ENCODE measurements at places on chromosomes 6 and 20.
A peak's percentile ranks its signal among the peaks of the same experiment; 100 is the strongest.

DNA sequence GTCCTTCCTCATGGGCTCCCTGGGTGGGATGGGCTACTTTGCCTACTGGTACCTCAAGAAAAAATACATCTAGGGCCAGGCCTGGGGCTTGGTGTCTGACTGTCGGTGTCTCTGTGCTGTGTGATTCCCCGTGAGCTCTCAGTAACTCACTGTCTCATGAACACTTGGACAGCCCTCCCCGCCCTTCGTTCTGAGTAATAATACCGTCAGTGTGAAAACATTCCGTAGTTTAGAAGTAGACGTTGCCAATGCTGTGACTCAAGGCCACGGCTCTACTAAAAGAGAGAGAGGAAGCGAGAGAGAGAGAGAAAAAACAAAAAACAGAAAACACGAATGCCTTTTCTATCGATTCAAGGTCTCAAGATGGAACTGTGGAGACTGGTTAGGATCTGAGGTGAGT is 31.8 kb downstream of the FITM2 start:
- no peak for DNase-seq

DNA sequence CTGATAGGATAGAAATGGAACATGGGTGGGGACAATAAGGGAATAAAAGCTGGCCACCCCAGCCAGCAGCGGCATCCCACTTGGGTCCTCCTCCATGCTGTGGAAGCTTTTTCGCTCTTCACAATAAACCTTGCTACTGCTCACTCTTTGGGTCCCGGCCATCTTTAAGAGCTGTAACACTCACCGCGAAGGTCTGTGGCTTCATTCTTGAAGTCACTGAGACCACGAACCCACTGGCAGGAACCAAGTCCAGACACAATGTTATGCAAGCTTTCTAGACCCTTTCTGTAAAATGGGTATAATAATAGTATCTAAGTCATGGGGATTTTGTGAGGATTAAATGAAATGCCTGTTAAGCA is 48.9 kb upstream of the EZR start:
- DNase-seq = no peak

DNA sequence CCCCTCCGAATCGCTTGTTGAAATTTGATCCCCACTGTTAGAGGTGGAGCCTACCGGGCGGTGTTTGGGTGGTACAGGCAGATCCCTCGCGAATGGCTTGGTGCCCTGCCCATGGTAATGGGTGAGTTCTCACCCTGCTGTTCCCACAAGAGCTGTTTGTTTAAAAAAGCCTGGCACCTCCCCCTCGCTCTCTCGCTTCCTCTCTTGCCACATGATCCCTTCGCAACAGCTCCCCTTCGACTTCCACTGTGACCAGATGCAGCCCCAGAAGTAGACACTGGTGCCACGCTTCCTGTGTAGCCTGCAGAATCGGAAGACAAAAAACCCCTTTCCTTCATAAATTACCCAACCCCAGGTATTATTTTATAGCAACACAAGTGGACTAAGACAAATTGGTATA is 292.2 kb upstream of the QKI start:
- DNase-seq = no peak

GRCh38 chr20:22403022-22403631 is 181.2 kb downstream of the FOXA2 start:
- DNase-seq = no peak

DNA sequence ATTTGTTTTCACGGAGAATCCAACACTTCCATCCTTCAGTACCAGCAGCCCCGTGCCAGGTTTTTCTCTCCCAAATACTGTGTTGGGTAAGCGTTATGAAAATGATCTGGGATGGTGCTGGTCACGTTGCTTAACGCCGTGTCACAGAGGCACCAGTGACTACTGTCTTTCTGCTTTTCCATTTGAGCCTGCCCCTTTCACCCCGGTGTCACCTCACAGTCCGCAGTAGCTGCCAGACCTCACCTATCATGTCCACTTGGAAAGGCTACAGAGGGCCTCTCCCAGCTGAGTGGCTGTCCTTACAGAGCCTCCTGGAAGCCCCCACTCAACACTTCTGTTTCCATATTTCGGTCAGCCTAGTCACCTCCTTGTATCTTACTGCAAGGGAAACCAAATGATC is 176.5 kb upstream of the ARID1B start:
- no peak for DNase-seq

DNA sequence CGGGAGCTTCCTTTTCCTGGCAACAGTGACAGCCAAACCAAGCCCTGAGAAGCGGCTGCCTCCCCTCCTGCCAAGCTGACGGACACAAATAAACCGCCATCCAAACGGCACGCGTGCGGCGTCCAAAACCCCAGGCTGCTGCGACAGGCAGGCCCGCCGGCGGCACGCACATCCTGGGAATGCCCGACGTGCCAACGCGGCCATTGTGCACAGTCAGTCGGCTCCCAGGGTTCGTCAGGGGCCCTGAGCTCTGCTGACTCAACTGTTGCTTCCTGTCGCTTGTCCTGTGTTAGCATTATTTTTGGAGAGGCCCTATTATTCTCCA is 6.8 kb downstream of the JAG1 start:
- no peak for DNase-seq

DNA sequence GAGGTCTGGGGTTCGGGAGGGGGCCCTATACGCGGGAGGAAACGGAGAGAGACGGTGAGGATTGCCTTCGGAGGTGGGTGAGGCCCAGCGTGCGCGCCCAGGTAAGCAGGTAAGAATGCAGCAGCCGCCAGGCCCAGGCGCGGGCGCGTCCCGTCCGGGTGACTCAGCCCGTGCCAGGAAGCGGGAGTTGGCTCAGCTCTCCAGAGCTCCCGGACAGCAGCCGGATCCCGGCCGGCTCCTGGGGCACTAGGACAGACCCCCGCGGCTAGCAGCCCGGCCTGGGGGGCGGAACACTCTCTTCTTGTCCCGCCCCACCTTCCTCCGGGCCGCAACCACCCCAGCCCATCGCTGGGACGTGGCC is 1.5 kb upstream of the MDFI start:
- DNase-seq = no peak

GRCh38 chr6:82381278-82381677 is 17.7 kb downstream of the TPBG start:
- no peak for DNase-seq

DNA sequence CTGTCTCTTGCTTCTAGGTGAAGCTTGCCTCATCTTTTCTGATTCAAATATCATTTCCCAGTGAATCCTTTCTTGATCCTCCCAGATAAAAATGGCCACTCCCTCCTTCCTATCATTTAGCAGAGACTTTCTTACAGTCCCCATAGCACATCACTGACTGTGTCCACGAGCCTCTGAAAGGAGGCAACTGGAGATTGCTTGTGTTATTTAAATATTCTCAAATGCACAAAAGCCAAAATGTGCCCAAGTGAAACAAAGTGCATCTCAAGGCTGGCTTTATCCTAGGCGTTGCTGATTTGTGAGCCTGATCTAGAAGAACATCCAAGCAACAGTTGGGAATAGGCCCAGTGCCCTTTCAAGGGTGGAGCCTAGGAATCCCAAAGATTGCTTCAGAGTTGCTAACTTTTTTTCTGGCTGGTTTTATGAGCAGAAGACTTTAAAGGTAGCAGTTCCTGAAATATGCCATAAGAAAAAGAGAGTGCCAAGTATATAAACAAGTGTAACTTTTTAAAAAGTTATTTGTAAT is 393.6 kb downstream of the CD83 start:
- no peak for DNase-seq

GRCh38 chr6:47075168-47075567 is 33.0 kb upstream of the ADGRF1 start:
- DNase-seq = no peak

DNA sequence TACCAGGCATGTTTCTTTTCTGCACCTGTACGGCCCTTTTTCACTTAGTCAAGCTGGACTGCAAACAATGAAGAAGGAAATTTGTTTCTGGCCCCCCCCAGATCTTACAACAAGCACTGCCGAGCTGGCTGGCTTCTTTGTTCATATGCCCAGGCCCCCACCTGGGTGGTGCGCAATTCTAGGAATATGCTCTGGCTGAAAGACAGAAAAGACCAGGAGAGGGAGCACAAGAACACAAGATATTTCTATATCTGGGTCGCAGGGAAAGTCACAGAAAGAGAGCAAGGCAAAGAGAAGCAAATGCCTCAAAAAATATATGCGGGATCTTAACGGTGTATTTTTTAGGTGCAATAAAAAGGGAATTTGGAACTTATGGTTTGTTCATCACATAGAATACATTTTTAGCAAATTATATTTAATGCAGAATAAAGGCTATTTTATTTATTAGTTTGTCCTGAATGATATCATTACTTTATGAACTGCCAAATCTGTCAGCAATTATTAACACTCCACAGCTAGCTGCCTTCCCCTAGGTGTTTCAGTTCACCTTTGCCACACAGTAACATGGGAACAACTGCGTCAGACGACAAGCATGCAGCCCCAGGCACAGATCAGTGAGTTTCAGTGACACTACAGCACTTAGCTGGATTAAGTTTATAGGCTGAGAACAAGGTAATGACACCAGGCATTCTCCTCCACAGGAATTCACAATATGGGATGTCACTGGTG is 76.5 kb downstream of the GJA10 start:
- DNase-seq = peak; percentile 45

GRCh38 chr6:135179372-135179771 is 1.7 kb upstream of the MYB start:
- DNase-seq = no peak

GRCh38 chr20:61705386-61706258 is 360.1 kb downstream of the TAF4 start:
- no peak for DNase-seq

DNA sequence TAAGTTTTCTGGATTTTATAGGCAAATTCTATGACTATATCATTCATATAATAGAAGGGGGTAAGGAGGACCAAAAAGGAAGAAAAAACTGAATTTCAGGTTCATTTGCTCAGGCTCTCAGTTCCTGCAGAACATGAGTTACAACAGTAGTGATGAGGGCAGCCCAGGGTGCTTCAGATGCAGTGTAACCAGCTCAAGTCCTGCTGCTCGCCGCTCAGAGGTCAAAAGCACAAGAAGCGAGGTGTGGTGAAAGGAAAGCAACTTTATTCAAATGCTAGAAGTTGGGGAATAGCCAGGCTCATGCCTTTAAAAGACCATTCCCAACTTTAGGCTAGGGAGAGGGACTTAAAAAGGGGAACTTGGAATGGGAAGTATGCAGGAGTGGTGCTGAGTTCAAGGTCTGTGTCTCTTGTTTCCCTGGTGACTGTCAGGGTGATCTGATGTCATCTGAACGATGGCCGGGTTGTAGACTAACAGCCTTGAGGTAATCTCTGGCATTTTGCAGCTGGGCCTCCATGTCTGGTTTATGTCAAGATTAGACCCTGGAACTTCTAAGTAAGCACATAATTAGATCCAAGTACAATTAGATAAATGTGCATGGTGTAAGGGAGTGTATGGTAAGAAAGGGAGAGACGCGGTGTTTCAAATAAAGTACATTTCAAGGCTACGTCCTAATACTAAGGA is 14.5 kb upstream of the SEC63 start:
- no peak for DNase-seq

- no peak for DNase-seq
Observed at GRCh38 chr20:11231742-11232648, 558.2 kb upstream of the JAG1 start.

- no peak for DNase-seq
Observed at GRCh38 chr6:46764961-46765360, 18.2 kb downstream of the ANKRD66 start.

DNA sequence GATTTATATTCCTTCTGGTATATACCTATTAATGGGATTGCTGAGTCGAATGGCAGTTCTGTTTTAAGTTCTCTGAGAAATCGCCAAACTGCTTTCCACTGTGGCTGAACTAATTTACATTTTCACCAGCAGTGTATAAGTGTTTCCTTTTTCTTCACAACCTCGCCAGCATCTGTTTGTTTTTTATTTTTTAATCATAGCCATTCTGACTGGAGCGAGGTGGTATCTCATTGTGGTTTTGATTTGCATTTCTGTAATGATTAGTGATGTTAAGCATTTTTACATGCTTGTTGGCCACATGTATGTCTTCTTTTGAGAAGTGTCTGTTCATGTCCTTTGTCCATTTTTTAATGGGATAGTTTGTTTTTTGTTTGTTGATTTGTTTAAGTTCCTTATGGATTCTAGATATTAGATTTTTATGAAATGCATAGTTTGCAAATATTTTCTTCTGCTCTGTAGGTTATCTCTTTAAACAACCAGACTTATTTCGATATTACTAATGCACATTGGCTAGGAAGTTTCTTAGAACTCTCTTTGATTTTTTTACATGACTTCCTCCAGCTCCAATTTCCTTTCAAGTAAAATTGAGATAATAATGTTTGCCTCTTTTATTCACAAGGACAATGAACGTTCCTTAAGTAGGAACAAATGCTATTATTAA is 12.2 kb upstream of the VNN1 start:
- DNase-seq = no peak

DNA sequence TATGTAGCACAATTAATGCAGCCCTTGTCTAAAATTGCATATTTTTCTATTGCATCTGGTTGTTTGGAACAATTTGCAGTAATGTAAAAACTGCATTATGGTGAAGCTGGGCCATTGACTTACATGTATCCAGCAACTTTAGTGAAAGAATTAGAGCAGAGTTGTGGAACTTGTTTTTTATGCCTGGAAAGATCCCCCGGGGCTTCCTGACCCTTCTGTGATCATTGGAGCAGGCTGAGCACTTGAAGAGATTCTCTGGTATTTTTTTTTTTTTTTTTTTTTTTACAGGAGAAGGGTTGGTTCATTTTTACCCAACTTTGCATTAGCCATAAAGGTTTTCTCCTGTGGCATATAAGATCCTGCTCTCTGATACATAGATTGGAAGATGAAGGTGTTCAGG is 45.0 kb downstream of the LIN28B start:
- DNase-seq = no peak

GRCh38 chr6:105336986-105337385 is 65.9 kb downstream of the PREP start:
- no peak for DNase-seq

GRCh38 chr20:59398537-59399205 is 98.3 kb downstream of the EDN3 start:
- no peak for DNase-seq

DNA sequence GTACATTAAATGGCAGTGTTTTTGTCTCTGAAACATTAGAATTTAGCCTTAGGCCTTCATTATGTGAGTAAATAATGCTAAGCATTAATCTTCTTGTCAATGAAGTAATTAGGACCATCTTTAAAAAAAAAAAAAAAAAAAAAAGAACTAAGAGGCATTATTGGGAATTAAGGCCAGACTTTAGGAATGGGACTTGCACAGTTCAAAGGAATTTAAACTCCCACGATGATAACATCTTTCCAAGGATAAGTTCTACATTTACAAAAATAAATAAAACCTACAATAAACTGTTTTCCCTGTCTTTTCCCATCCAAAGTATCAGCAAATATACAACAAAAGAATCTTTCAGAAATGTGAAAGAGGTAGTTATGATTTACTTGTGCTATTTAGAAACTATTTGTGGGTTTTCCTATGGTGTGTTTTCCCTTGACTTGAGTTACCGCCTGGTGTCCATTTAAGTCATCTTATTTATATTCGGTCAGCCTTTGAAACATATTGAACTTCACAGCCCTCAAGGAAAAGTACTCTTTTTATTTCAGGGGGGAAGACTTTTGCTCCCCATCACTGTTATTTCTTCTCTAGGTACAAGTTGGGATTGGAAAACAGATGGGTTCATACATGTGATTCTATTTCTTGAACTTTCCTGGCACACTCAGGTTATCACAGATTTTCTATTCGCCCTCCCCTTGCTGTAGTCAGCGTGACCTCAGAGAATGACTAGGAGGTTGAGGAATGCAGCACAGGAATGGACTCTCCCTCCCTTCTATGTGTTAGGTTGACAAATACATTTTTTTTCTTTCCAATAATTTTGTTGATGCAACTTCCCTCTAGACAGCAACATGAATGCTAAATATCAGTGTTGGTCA is 13.6 kb downstream of the STMND1 start:
- DNase-seq = peak; percentile 76

All from HFF-Myc (cell line).